CD4-positive, alpha-beta T cell treated with Interleukin-12 subunit alpha and Interleukin-12 subunit beta, for 1 hour (primary cell): ENCODE measurements at places on chromosomes 5 and 9.

- no peak for DNase-seq
Measured at GRCh38 chr5:73443829-73444498, 4.6 kb downstream of the FOXD1 start.

DNA sequence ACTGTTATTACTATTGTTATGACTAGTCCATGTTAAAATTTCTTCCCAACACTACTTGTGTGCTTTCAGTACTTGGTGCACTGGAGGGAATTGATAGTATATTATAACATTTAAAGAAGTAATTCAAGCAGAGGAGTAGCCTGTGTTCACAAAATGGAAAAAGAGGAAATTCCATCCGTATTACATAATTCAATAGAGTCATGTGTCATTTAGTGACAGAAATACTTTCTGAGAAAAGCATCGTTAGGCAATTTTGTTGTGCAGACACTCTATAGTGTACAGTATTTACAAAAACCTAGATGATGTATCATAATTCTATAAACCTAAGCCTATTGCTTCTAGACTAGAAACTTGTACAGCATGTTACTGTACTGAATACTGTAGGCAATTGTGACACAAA is 78.3 kb upstream of the PCSK5 start:
- no peak for DNase-seq

GRCh38 chr9:37121881-37122280 is 1.5 kb downstream of the ZCCHC7 start:
- DNase-seq: no peak

DNA sequence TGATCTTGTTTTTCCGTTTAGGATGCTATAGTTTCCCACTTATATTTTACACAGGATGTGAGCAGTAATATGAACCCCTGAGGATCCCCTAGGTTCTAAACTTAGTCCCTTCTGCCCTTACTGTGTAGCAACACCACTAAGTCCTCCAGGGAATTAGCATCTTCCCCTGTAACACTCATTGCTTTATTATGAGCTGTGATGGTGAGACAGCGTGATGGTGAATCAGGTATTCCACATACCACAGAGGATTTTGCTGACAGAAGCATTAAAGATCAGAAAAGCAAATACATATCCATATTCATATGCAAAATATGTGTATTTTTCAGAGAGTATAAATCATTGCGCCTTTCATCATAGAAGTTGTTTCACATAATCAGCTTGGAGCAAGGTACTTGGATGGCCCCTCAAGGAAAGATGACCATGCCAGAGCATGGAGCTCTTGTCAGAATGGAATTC is 317.0 kb downstream of the ICE1 start:
- DNase-seq: no peak

GRCh38 chr9:8436786-8437185 is 637.2 kb upstream of the DMAC1 start:
- no peak for DNase-seq

GRCh38 chr5:61805101-61805500 is 473.0 kb downstream of the ZSWIM6 start:
- no peak for DNase-seq

- DNase-seq: no peak
Measured at GRCh38 chr5:127004721-127005120, 25.6 kb downstream of the MARCHF3 start.
